Stimulated activated CD4-positive, alpha-beta T cell treated with anti-CD3 and anti-CD28 coated beads, Interleukin-15, amount 100 ng/mL, for 24 hours (primary cell): ENCODE measurements at places on chromosomes 1 and 21.

GRCh38 chr1:63366908-63367214 lies 566 bp upstream of the ALG6 start:
- no peak for DNase-seq

- no peak for DNase-seq
These were observed 13.3 kb upstream of the PIGV start for GRCh38 chr1:26774462-26774861.

GRCh38 chr1:37807220-37807554 lies 403 bp upstream of the C1orf122 start:
- no peak for DNase-seq

GRCh38 chr1:43077273-43077672 lies 94.8 kb downstream of the EBNA1BP2 start:
- no peak for DNase-seq

GRCh38 chr1:207072233-207072632 lies 16.4 kb upstream of the C4BPB start:
- DNase-seq = no peak
